ENCODE measurements at places on chromosomes 4 and X. TPM values are rescaled to one million over a fixed set of nuclear protein-coding genes. Genes with fewer than 3 reads are reported as not detected.

Gene GIMD1
- not detected for polyA plus RNA-seq

Gene CENPVL2
- polyA plus RNA-seq, result not detected

Gene BCLAF3
- polyA plus RNA-seq, result 4.0 TPM

Gene AWAT2
- not detected for polyA plus RNA-seq

Gene EMD
- 131 TPM for polyA plus RNA-seq

DNA sequence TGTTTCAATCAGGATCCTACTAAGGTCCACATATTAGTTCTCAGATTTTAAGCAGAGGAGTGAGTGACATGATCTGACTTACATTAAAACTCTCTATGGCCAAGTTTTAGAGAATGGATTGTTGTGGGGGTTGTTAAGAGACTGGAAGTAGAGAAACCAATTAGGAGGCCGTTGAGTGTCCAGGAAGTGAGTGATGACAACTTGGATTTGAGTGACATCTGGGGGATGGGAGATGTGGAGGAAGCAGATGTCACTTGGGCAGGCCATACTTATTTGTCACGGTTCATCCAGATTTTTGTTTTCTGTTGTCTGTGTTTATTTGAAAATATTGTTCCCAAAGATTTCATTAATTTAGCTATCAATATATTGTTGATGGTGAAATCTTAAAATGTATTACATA lies 28.3 kb downstream of the ADD1 start:
- DNase-seq, result no peak

DNA sequence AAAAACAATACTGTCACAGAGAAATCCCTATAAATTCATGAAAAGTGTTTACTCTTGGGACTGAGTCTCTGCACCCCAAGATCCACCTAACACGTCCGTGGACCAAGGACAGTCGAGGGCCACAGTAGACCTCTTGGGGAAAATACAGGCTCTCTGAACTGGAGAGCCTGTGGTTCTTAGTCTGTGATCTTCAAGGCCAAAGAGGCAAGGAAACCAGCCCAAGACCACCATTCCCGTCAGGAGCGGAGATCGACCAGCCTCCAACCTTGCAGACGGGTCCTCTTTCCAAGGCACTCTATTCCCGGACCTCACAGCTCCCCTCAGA lies 1.6 kb upstream of the APBB2 start:
- DNase-seq, result peak; percentile 21

DNA sequence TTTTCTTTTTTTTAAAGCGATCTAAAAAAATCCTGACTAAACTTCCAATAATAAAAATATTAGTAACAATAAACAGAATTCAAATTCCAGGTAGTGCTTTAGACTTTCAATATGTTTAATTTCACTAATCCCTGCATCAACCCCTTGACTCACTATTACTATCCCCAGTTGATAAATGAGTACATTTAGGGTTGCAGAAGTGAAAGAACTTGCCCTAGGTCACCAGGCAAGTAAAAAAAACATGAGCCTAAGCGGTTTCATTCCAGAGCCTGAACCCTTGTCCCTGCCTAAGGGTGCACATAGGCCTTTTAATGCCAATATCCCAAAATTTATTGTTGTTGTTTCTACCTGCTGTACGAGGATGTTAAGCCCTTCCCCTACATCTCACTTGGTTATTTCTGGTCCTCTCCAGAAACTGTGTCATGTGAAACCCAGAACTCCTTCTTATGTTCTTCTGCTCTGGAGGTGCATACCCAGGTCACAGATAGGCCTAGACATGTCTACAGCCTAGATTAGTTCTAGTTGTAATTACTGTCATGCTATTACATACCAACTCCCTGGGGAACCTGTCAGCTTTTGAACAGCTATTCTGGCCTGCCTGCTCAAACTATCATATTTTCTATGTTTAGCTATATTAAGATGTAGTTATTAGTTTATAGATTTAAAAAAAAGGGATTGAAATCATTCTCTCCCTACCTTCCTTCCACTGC lies 244.5 kb upstream of the PITX2 start:
- no peak for DNase-seq

DNA sequence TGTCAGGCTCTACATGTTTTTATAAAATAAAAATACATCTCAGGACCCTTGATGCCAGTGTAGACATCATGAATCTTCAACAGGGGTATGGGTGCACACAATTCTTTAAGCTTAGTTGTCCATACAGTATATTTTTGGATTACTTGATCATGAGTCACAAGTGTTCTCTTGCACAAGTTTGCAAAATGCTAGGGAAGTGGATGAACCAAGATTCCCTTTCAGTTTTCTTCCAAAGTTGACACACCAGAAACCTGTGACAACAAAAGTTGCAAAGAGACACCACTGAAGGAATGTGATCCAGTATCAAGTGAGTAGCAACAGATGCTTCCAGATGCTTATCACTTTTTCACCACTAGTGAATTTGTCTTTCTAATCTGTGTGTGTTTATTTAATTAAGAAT lies 1021.2 kb downstream of the PCDH7 start:
- no peak for DNase-seq

DNA sequence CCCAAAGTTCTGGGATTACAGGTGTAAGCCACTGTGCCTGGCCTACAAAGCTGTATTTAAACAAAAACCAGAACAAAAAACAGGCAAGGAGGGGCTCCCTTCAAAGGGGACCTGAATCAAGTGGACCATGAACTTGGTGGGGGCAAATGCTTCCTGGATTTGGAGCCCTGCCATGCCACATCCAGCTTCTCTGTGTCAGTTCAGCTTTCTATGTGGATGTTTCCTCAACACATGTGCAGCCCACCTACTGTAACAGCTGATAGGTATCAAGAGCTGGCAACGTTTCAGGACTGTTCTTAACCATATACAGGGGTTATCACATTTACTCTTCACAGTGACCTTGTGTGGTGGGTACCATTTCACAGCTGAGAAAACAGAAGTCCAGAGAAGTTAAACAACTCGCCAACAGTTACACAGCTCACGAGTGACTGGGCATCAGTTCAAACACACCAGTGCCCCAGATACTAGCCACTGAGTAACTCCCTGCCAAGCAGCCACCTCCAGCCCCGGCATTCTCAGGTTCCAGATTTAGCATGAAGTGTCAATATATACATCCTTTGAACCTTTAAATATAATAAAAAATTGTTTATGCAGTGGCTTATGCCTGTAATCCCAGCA lies 7.5 kb downstream of the GPR143 start:
- DNase-seq, result no peak

- peak; percentile 18 for DNase-seq
These were observed 88.3 kb downstream of the ZAR1 start for GRCh38 chr4:48578132-48578968.

Data from A549 (cell line).